ENCODE measurements at places on chromosomes 12 and 14.
A peak's percentile ranks its signal among the peaks of the same experiment; 100 is the strongest.

DNA sequence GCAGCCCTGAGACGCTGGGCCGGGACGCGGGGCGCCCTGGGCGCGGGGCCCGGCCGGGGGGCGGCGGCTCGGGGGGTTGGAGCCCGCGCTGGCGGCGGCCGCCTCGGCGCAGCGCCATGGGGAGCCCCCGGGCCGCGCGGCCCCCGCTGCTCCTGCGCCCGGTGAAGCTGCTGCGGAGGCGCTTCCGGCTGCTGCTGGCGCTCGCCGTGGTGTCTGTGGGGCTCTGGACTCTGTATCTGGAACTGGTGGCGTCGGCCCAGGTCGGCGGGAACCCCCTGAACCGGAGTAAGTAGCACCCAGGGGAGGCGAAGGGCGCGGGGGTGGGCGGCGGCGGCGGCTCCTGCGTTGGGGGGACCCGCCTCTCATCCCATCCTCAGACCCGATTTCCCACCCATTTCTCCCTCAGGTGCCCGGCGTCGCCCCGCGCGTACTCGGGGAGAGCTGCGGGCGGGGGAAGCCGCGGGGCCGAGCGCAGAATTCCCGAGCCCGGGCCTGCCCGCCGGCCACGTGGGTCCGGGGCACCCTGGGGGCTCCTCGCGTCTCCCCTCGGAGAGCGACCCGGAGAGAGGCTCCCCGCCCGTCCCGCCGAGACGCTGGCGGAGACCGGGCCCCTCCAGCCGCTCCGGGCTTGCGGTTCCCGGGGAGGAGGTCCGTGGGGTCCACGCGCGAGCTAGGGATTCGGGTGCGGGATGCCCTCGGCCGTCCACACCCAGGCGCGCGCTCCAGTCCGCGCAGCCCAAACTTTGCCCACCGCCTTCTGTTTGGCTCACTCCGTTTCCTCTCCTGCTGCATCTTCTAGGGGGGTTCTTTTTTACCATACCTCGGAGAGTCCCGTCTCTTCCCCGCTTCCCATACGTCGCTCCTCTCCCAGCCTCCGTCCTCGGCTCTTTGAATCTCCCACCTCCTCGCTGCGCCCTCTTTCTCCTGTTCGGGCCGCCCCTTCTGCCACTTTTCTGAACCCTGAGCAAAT is 807 bp downstream of the B4GALNT3 start:
- no peak for DNase-seq

DNA sequence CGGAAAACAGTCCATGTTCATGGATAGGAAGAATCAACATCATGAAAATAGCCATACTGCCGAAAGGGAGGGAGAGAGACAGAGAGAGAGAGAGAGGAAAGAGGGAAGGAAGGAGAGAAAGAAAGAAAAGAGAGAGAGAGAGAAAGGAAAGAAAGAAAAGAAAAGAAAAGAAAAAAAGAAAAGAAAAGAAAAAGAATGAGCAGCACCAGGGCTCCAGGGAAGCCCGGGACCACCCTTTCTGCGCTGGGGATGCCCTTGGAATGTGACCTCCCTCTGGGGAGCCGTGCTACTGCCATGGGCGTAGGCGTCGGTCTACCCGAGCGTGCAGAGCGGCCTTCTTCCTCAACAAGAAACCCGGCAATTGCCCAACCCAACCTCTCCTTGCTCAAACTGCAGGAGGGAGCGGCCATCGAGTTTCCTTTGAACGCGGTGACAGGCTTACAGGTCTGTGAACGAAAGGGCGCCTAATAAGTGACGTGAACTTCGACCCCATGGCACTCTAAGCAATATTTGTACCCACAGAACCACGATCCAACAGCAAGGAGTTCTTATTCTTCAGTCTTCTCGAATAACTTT is 16.9 kb downstream of the OR6S1 start:
- no peak for DNase-seq

DNA sequence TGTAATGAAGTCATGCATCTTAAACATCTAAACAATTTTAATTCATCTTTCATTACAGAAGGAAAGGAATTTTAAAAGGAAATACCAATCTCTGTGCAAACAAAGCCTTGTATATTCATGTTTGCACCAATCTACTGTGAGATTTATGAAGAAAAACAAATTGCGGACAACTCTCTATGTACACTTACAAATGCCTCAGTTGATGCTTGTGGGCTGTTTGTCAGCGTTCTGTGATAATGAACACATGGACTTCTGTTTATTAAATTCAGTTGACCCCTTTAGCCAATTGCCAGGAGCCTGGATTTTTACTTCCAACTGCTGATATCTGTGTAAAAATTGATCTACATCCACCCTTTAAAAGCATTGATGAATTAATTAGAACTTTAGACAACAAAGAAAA is 5.4 kb downstream of the GPR65 start:
- no peak for DNase-seq

DNA sequence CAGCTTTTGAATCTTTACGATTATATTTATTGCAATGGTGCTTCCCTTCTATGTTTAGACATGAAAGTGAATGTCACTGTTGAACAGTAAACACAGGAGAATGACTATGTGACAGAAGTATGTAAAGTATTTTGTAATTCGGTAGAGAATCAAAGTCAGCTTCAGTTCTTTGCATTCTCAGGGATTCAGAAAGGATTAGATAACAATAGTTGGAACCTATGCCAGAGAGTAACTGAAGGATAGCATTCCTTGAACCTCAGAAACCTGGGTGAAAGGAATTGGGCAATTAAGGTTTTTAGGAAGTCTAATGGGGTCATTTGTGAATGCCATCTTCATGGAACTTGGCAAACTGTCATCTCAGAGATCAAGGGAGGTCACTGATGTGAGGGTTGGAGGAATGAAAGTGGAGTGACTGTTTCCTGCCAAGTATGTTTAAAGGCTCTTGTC is 305.3 kb upstream of the DDHD1 start:
- peak; percentile 66 for DNase-seq

DNA sequence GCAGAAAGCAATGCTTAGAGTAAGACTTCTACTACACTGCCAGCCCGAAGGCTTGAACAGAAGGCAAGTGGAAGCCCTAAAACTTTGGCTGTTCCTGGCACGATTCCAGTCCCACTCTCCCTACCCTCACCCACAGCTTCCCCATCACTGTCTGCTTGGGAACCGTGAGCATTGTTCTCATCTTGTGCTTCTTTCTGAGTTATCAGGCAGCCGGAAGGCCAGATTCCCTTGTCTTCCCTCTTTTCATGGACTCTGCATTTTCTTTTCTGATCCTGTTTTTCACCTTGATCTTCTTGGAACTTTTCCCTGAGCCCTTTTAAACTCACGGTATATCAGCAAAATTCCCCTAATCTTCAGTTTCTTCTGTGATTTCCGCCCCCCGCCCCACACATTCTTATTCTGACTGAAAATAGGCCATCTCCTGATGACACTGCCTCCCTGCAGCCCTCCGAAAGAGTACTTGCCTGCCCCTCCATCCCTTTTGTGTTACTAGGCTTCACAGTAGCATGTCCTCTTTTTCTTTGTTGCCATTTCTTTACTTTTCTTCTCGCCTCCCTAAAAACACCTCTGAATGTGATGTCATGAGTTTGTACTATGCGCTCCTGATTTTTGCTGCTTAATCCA is 29.9 kb downstream of the RCOR1 start:
- no peak for DNase-seq

DNA sequence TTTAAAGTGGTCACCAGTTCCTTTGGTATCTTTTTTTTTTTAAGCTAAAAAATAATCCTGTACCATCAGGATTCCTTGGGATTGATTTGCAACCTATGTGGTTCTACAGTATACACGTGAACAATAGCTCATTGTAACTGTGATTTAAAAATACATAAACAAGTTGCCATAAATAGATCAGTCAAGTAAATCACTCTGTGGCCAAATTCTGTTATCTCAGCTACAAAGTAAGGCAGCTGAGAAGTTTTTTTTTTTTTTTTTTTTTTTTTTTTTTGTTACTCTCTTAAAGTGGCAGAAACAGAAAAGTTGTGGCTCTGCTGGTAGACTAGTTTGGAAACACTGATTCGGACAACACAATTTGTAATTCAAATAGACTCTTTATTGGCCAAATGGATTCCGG is 104.5 kb downstream of the PRICKLE1 start:
- no peak for DNase-seq

DNA sequence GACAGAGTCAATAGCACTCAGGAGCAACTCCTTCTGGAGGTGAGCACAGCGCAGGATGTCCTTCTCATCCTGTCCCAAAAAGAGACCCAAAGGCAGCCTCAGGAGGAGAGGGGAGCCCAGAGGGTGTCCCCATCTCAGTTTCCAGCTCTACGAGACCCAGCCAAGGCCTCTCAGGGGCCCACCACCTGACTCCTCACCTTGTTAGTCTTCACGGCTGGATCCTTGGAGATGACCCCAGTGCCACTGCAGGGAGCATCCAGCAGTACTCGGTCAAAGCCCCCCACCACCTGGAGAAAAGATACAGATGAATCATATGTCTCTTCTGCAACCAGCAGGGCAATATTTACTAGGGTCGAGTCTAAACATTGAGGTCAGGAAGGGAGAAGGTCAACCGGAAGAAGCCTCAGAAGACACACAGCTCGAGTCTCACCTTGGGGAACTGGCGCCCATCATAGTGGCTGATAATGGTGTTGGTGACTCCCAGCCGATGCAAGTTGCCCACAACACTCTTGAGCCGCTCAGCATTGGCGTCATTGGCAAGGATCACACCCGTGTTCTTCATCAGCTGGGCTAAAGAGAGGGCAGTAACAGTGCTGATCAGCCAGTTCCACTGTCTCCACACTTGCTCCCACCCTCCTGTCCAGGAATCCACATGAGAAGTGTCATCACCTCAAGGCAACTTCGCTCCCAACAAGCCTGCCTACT is 4.8 kb upstream of the IFFO1 start:
- DNase-seq: no peak

Data from HS-27A (cell line).